Head of caudate nucleus (tissue), 42 donors: ENCODE measurements at places on chromosomes 5 and 9.

DNA sequence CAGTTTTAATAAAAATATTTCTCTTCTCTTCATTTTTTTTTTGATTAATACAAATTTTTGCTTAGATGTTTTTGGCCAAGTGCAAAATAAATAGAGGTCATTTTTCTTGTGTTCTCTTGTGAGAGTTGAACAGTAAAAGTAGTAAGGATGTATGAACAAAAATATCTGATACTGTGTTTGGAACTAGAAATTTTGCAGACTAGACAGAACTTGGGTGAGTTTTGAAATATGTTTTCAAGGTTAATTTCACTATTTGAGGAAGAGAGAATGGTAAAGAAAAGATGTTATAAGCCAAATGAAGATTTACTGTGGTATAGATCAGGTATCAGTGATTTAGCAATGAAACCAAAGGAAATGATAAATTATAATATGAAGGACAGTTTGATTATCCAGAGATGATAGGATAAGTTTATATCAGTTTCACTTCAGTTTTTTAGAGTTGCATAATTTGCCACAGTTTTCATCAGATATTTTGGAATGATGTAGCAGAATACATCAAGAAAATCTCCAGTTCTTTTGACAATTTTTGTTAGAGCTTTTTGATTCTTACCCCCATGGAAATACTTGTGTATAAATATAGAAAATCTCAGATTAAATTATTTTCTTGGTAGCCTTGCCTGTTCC is 147.9 kb upstream of the VCAN start:
- no peak for DNase-seq

DNA sequence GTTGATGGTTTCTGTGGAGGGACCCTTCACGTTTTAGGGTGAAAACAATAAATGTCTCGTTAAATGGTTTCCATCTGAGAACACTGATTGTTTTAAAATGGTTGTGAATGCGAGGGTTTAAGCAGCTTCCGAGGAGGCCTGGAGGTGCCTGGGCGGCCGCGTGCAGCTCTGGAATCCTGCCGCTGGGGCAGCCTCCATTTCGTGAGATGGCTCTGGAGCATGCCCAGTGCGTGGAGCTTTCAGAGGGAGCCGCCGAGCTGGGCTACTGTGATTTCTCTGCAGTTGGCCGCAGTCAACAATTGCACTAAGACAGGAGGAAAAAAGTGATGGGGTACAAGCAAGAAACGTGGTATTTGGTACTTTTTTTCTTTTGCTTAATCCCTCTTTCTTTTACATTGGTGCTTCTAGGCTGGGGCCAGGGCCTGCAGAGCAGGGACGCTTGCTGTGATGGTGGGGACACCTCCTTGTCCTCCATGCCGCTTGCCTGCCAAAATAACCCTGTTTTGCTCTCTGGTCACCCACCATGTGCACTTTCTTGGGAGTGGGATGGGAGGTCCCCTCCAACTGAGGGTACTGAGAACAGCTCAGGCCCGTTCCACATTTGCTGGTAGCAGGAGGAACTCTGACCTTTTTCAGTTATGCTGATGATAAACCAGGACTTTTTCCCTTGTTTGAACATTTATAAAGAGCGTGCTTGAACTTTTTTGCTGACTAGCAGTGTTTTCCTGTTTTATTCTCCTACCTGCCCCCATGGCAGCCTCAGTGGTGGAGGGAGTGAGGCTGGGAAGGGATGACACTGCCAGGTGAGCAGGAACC is 47.1 kb downstream of the EHMT1 start:
- DNase-seq: no peak

DNA sequence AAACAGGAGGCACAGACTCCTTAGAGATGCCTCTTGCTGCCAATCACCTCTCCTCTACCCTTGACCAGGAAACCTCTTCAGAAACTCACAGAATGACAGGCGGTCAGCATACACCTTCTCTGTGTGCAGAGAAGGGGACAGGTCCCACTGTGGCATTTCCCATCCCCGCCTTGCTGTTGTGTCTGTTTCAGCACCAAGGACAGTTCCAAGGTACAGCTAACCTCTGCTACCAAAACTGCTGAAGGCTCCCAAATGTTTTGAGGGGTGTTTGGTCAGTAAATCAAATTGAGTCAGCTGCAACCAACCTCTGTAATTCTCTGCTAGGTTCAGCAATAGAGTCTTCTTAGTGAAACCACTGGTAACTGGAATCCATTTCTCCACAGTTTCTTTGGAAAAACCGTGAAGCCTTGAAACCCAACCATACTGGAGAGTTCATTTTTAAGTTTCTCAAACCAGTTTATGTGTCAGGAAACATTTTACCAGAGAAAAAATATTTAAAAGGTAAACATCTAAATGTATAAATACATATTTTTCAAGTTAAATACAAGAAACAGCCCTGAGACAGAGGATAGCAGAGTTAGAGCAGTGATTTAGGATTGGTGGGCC is 122.0 kb downstream of the DRD1 start:
- DNase-seq: no peak

- no peak for DNase-seq
Observed at GRCh38 chr5:125410537-125411070, 664.2 kb upstream of the ZNF608 start.

GRCh38 chr5:132100672-132101261 is 27.2 kb downstream of the CSF2 start:
- DNase-seq: no peak

- peak; percentile 77 for DNase-seq
Observed at GRCh38 chr9:118595719-118596305, 773.4 kb downstream of the BRINP1 start.

DNA sequence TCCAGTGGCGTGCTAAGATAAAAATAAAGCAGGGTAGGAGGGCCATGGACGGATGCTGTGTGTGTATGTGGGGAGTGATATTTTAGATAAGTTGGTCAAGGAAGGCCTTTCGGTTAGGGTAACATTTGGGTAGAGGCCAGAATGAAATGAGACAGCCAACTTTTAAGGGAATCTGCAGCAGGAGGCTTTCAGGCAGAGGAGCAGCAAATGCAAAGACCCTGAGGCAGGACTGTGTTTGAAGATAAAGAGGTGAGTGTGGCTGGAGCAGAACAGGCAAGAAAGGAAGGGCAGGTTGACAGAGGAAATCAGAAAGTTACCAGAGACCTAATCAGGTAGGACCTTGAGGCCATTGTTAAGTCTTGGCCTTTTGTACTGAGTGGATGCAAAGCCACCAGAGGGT is 106.2 kb downstream of the MAST4 start:
- no peak for DNase-seq

DNA sequence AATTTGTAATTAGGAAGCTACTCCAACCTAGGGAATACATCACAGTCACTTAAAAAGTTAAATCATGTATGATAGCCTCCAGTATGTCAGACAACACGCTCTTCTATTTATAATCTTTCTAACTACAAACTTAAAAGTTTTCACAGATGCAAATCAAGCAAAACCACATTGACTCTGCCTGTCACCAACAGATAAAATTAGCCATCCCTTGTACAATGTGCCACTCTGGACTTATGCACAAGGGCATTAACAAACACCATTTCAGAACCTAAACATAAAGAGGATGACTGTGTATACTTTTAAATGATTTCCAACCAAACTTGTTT is 14.7 kb downstream of the ERP44 start:
- DNase-seq: no peak

GRCh38 chr5:68315679-68316271 is 100.2 kb downstream of the PIK3R1 start:
- DNase-seq: no peak

DNA sequence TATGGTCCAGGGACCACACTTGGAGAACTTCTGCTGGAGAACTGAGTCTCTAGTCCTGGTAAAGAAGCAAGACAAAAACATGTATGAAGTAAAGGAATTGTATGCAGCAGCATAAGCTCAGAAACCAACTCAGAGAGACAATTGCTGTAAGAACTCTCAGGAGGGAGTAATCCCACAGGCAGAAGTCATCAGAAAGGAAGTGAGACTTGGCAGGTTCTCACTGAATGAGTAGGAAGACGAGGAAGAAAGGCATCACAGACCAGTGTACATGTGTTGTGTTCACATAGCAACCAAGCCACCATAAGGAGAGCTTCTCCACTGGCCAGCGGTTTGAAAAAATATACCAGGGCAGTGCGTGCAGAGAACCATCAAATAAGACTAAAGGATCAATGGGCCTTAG is 57.9 kb upstream of the FST start:
- DNase-seq: no peak

- DNase-seq: no peak
Observed at GRCh38 chr5:8382456-8382855, 513.5 kb downstream of the MTRR start.

DNA sequence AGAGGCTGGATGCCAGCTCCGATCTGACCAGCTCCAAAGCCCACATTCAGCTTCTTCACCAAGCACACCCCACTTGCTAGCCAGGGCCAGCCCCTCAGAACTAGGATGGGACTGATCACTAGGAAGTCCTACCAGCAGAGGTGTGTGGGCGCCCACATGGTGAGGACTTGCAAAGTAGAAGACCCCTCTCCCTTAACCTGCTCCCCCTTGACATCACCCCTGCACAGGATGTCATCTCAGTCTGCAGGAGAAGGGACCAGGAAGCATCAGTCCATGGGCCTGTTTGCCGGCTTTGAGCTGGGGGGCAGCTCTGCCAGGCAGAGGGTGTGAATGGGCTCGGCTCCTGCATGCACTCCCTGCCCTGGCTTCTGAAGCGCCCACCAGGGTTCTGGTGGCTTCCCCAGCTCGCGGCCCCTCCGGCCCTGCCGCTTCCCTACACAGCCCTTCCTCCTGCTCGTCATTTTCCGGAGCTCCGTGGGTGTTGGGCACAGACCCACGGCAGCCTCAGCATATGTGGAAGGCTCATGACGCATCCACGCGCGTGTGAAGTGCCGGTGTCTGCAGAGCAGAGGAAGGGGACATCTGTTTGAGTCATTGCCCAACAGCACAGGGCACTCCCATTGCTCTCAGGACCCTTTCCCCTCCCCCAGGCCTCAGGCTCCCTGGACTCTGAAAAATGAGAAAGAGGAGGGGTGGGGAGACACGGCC is 3.7 kb upstream of the FAM78A start:
- DNase-seq: no peak

GRCh38 chr5:100800562-100800961 is 102.5 kb downstream of the ST8SIA4 start:
- no peak for DNase-seq

- no peak for DNase-seq
Observed at GRCh38 chr9:6014670-6015270, 654 bp downstream of the RANBP6 start.

DNA sequence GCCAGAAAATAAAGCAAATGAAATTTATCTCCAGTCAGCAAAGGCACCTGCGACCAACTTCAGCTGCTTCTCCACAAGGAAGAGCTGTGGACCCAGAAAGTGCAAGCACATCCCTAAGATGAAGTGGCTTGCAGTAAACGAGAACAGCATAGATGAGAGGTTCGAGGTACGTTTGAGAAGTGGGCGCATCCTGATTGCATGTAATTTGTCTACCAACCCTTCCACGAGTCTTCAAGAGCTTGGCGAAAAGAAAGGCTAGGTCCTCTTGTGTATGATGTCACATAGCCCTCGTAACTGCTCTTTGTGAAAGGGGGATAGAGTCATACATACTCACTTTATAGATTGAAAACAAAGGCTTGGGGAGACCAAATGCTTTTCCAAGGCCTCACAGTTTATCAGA is 6.0 kb upstream of the LCP2 start:
- no peak for DNase-seq

- no peak for DNase-seq
Observed at GRCh38 chr5:158938200-158938599, 161.5 kb downstream of the EBF1 start.

DNA sequence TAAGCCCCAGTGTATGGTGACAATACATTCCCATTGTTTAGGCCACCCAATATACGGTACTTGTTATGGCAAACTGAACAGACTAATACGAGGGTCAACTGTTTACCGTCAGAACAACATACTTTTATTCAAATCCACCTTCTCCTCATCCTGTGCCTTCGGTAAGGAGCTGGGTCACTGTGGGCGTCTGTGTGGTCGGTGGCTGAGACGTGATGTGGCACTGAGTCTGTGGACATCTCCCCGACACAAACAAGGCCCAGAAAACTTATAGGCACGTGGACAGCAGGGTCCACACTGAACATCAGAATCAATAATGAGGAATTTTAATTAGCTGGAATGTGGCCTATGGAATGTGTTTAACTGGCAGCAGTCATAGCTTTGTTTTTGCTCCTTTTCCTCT is 154.3 kb upstream of the IRX2 start:
- DNase-seq: no peak

- DNase-seq: no peak
Observed at GRCh38 chr9:92704528-92704927, 34.6 kb upstream of the IPPK start.

DNA sequence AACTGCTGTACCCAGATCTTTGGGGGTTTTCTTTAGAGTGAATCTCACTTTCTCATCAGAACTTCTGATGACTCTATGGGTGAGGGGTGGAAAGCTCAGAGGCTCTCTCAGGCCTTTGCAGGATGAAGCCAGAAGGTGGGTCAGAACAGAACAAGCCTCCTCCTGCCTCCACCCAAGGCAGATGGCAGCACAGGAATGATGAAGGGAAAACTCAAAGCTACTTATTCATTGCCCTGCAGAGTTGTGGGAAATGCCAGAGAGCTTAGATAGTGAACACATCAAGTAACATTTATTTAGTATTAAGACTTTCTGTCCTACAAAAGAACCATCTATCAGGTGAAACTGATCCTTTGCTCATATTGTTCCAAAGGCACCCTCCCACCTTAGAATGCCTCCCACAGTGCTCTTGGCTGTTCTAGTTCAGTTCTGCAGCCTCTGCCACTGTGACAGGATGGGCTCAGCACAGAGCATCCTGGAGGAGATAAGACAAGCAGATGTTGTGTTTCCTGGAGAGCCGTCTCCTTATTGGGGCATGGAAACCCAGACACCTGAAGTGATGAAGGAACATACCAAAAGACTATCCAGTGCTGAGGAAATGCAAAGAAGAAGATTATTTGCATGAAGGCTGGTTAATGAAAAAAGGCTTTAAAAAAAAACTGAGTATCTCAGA is 146.6 kb downstream of the ADAMTS12 start:
- DNase-seq: peak; percentile 44

GRCh38 chr9:132622159-132622558 is 39.8 kb downstream of the BARHL1 start:
- no peak for DNase-seq

GRCh38 chr5:126656401-126657007 is 55.8 kb downstream of the PHAX start:
- DNase-seq: peak; percentile 46

DNA sequence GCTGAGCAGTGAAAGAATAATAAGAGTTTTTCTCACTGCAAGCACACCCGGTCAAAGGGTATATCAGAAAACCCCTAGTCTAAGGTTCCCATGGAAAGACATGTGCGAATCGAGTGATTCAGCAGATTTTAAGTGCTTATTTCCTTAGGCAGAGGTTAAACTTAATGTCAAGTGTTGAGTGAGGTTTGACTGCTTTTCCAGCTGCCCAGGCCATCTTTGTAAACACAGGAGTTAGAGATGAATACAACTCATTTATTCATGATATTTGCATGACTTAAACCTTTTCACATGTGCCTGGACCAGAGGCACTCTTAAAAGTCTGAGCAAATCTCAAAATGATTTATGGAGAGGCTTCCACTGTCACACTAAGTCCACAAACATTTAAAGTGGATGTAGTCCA is 137.8 kb upstream of the RGMB start:
- no peak for DNase-seq

GRCh38 chr9:98334796-98335195 is 79.3 kb upstream of the TBC1D2 start:
- DNase-seq: no peak
